ACHN (cell line): ENCODE measurements at places on chromosomes 6 and 20.

DNA sequence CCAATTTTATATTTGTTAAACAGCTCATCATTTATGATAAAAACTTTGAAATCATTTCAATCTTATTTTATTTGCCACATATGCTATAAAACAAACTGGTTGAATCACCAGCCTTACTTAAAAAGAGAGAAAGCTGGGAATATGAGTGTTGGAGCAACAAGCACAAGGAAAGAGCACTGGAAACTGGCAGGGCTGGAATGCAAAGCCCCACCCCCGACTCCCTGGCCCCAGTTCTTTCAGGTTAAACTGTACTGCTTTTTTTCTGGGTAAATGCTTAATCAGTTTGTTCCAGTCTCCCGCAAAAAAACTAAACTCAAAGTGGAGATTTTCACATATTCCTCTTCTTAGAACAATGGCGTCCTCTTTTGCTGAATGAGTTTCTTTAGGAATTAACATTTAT is 433.8 kb upstream of the NOX3 start:
- no peak for DNase-seq

- no peak for DNase-seq
Measured at GRCh38 chr6:91083211-91083610, 496.3 kb upstream of the MAP3K7 start.

DNA sequence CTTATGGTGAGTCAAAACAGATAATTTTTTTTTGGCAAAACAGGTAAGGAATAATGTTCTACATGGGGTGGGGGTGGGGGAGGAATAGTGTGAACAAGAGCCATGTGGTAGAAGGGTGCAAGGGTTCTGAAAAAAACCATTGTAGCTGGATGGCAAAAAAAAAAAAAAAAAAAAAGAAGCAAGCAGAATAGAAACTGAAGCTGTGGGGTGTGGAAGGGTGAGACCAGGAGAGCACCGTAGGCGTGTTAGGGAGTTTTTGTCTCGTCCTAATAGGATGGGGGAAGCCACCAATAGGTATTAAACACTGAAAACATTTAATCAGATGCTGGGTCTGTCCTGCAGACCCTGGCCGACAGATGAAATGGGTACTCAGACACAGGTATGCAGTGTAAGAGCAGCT is 110.1 kb downstream of the ADTRP start:
- DNase-seq, result no peak

DNA sequence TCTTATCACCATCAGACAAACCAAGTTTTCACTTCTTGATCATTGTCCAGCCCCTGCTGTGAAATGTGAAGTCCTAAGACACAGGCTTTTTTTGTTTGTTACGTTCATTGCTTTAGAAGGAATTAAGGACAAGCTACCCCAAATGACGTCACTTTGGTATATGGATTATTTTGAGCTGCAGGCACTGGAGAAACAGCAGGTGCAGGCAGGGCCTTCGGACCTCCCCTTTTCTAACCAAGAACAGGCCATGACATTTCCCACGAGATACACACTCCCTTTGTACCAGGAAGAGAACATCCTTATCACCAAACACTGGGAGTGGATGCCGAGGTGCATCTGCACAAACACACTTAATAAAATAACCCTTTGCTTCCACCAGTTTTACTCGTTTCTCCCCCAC is 418.0 kb upstream of the SULF2 start:
- no peak for DNase-seq

- no peak for DNase-seq
Measured at GRCh38 chr6:102387326-102388033, 994.0 kb downstream of the GRIK2 start.

DNA sequence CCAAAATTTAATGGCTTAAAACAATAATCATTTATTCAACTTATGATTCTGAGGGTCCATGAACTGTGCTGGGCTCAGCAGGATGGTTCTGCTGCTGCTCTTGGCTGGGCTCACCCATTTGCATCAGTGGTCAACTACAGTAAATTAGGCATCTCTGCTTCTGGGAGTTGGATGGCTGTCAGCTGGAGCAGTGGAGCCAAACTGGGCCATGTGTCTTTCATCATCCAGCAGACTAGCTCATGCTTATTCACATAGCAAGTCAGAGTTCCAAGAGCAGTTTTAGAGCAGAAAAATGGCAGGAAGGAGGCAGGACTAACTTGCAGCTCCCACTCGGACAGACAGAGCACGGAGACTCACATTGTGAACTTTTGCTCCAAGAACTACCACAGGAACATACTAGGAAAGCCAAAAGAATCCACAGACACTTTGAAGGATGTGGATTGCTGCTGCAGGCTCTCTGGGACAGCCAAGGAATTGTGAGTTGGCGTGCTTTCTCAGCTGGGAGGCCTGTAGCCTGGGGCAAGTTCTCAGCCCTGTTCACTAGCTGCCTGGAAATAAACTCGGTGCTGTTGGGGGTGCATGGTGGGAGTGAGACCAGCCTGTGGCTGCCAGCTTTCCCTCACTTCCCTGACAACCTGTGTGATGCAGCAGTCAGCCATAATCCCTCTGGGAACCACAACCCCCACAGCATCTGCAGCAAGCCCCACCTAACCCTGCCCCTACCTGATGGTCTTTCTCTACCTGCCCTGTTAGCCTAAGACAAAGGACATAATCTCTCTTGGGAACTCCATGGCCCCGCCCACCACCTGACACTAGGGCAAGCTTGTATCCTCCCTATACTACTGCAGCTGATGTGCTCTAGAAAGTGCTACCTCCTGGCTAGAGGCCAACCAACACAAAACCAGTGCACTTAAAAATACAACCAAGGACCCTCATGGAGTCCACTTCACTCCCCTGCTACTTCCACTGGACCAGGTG is 129.0 kb downstream of the JPH2 start:
- no peak for DNase-seq

DNA sequence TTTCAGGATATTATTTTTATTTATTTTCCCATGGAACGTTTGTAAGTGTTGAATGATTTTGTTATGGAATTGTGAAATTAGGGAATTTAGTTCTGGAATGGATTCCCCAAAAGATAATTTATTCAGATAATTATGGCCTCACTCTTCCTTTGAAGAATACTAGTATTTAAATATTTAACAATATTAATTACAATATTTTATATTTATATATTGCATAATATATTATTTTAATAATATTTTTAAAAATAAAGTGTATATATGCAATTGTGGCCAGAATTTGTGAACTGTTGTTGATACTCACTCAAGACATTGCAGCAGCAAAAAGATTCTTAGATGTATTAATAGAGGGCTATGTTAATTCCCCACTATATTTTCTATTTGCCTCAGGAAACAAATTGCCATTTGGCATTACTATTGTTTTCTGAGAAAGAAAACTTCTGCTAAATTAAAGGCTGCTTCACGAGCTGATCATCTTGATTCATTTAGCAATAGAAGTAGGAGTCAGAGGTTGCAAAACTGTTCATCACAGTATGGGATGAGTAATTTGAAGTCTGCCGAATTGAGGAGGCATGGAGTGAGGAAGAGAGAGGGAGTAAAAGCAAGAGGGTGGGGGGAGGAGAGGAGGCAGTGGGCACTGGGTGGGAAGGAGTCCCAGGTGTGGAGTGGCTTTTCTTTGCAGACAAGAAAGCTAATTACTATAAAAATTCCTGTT is 729.2 kb downstream of the DHX35 start:
- no peak for DNase-seq

DNA sequence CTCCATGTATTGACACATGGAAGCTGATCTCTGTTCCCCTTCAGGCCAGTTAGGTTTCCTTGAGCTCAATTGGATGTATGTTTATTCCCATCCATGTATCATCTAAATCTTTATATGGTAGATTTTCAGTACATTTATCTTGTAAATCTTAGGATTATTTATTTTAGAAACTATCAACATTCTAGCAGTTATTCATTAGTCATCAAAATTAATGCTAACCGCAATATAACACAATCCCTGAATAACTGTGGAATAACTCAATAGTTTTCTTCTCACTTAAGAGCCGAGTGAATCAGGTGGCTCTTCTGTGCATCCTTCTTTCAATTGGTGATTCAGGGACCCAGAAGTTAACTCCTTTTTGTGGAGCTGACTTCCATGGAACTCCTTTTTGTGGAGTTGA is 15.5 kb upstream of the TBX18 start:
- DNase-seq, result no peak

DNA sequence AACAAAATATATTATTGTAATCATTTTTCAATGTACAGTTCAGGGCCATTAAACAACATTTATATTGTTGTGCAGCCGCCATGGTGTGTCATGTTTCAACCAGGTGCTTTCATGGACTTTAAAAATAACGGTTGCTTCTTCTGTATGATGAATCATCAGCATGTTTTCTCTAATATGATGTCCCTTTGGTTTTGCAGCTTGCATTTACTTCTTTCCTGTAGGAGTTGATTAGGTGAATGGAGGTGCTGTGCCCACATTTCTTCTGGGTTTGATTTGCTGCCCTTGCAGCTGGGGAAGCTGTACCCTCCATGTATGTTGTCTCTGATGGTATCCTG is 54.9 kb upstream of the TULP4 start:
- DNase-seq, result no peak

DNA sequence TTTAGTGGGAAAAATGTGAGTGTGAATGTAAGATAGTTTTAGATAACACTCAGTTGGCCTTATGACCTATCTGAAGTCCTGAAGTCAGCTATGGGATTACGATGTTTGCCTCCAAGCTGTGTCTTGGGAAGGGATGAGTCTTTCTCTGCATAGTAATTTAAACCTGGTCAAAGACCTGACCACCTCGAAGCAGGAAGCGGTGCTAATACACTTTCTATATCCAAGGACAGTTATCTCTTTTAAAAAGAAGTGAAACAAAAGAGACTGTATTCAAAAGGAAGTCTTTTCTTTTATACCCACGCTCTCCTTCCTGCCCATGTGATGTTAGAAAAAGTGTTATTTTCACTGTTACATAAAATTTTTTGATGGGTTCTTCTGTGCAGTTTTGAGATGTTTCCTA is 94.9 kb downstream of the JARID2 start:
- DNase-seq, result no peak

GRCh38 chr20:44199877-44200276 is 10.7 kb downstream of the OSER1 start:
- DNase-seq, result no peak

DNA sequence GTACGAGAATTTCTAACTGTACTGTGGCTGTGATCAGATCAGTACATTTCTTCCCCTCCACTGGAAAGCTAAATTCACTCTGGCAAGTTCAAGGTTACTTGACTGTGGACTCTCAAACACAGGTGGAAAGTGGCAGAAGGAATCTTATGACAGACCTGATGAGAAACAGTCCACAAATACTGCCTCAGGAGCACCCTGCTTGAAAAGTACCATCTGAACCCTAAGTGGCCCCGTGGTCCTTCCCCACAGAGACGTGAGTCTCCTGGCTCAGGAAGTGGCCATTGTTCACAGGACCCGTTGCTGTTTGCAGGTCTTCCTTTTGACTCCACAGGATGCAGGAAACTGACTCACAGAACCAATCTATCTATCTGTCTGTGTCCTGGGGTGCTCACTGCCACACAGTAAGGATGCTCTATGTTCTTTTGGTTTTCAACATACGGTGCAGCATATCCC is 47.5 kb upstream of the NHSL1 start:
- no peak for DNase-seq

GRCh38 chr6:16776394-16777017 is 15.2 kb upstream of the ATXN1 start:
- DNase-seq, result no peak

DNA sequence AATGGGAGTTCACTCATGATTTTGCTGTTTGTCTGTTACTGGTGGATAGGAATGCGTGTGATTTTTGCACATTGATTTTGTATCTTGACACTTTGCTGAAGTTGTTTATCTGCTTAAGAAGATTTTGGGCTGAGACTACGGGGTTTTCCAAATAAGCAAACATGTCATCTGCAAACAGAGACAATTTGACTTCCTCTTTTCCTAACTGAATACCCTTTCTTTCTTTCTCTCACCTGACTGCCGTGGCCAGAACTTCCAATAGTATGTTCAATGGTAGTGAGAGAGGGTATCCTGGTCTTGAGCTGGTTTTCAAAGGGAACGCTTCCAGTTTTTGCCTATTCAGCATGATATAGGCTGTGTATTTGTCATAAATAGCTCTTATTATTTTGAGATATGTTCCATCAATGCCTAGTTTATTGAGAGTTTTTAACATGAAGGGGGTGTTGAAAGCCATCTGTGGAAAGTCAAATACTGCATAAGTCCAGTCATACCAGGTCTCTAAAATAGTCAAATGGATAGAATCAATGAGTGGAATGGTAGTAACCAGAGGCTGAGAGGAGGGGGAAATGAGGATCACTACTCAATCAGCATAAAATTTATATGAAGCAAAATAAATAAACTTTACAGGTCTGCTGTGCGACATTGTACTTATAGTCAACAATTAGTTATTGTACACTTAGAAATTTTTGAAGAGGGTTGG is 610.4 kb upstream of the ADGRB3 start:
- no peak for DNase-seq

GRCh38 chr6:108164815-108165706 is 761 bp upstream of the NR2E1 start:
- DNase-seq, result no peak

GRCh38 chr6:159640722-159641482 is 52.1 kb downstream of the SOD2 start:
- no peak for DNase-seq

DNA sequence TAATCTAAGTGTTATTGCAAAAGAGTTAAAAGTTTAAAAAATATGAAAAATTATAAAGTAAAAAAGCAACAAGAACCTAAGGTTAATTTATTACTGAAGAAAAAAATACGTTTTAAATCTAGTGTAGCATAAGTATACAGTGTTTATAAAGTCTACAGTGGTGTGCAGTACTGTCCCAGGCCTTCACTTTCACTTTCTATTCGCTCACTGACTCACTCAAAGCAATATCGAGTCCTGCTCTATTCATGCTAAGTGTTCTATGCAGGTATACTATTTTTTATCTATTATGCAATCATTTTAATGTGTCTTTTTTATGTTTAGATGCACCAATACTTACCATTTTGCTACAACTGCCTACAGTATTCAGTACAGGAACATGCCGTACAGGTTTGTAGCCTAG is 113.0 kb downstream of the MANEA start:
- DNase-seq, result peak; percentile 45

GRCh38 chr6:85490516-85491248 is 40.8 kb downstream of the NT5E start:
- DNase-seq, result no peak

- no peak for DNase-seq
Measured at GRCh38 chr20:32359633-32360332, 1.7 kb downstream of the ASXL1 start.

GRCh38 chr20:44006578-44006977 is 91.9 kb downstream of the TOX2 start:
- DNase-seq, result no peak

DNA sequence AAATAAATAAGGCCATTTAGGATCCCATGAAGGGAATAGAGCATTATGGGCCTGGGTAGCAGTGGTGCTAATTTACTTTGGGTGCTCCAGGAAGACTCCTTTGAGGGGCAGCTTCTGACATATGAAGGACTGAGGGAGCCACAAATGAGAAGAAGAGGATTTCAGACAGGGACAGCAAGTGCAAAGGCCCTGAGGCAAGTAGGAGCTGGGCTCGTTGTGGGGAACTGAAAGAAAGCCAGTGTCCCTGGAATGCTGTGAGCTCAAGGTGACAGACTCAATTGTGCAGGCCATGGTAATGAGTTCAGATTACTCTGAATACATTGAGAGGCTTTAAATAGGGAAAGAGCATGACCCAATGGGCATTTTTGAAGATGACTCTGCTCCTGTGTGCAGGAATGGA is 307.6 kb downstream of the TSHZ2 start:
- no peak for DNase-seq
